LHCN-M2 (cell line): ENCODE measurements at places on chromosomes 3 and 15. TPM values are rescaled to one million over a fixed set of nuclear protein-coding genes. Genes with fewer than 3 reads are reported as not detected.

The SLC22A13 gene
- total RNA-seq: 0.29 and 1.2 TPM in 2 replicates

The ANKUB1 gene
- total RNA-seq: 0.06 TPM in 1 of 2 replicates, not detected in the other

GRCh38 chr3:27089068-27089467 lies 280.1 kb downstream of the NEK10 start:
- no peak for DNase-seq

GRCh38 chr3:157417247-157417646 lies 19.4 kb upstream of the PTX3 start:
- peak; percentile 78 for DNase-seq

GRCh38 chr3:39935261-39935660 lies 125.9 kb downstream of the MYRIP start:
- no peak for DNase-seq

DNA sequence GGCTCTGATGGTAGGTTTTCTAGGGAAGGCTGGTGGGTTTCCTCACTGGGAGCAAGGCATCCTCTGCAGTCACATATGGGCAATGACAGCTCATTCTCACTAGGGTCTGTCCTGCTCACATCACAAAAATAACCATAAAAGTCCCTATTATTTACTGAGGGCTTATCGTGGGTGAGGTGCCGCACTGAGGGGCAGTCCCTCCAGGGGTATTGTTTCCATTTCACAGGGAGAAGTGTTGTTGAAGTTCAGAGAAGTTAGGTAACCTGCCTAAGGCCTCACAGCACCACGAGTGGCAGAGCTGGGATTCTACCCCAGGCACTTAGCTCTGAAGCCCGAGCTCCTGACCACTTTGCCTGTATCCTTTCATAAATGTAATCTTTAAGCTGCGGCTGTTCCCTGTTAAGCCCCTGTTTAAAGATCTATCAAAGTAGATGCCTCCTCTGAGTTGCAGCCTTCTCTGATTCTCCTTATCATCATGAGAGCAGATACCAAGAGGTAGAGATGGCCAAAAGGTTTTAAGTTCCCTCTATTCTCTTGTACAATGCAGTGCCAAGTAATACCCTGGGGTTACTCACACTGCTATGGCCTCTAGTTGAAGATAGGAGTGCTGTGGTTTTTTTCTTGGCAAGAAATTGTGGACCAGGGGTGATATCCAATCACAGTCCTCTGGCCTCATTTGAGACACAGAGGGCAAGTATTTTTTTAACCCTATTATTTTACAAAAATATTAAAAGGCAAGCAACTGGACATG lies 107.0 kb downstream of the RPLP1 start:
- DNase-seq: peak; percentile 42

DNA sequence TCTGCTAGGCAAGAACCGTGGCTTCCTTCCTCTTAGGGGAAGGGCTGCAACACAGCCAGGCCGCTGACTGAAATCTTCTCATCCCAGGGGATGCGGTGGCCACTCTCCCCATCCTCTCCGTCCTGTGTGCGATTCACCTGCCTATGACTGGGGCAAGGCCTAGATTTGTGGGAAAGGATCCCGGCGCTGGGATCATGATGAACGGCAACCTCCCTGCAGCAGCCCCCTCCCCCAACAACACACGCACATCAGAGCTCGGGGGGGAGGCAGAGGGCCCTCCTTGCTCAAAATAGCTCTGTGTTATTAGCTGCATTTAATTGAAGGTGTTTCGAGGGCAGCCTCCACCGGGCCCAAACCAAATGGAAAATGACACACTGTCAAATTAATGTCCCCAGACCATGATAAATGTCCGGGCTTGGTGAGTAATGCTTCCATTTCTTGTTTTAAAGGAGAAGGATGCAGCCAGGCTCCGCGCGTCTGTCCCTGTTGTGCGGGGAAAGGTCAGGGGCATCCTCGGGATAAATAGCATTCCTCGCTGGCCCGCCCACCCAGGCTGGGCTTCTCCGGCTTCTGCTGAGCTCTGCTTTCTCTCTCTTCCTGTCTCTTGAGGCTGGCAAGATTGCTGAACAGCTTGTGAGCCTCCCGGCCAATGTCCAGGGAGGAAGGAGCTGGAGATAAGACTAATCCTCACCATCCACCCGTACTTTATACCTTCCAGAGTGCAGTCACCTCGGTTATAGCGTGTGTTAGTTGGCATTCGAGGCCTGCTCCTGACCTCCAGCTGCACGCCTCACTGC lies 56.4 kb upstream of the TLE3 start:
- no peak for DNase-seq

GRCh38 chr3:2771741-2772140 lies 338.4 kb downstream of the IL5RA start:
- no peak for DNase-seq
